ENCODE measurements at places on chromosomes 12 and 14. TPM values are rescaled to one million over a fixed set of nuclear protein-coding genes. Genes with fewer than 3 reads are reported as not detected.

The PRB2 gene
- total RNA-seq: not detected

The SLC8A3 gene
- total RNA-seq: 0.89 TPM

The KRT75 gene
- not detected for total RNA-seq

The ANO2 gene
- total RNA-seq: 0.93 TPM

The PLCZ1 gene
- not detected for total RNA-seq

The NPFF gene
- not detected for total RNA-seq

The VDR gene
- 6.1 TPM for total RNA-seq

The MYH6 gene
- not detected for total RNA-seq

The FIGNL2 gene
- 6.7 TPM for total RNA-seq

The GSC gene
- total RNA-seq: not detected

The SMOC1 gene
- total RNA-seq: 0.36 TPM

GRCh38 chr12:76871742-76872141 is 7.1 kb downstream of the CSRP2 start:
- H3K27ac ChIP-seq: no peak overlapping the region
- H3K4me3 ChIP-seq: no peak overlapping the region
- H3K27me3 ChIP-seq: no peaks in the 10 kb centered on the region
- peaks cover 18% of the 10 kb centered on the region for H3K4me1 ChIP-seq
- H3K36me3 ChIP-seq: no peaks in the 10 kb centered on the region

DNA sequence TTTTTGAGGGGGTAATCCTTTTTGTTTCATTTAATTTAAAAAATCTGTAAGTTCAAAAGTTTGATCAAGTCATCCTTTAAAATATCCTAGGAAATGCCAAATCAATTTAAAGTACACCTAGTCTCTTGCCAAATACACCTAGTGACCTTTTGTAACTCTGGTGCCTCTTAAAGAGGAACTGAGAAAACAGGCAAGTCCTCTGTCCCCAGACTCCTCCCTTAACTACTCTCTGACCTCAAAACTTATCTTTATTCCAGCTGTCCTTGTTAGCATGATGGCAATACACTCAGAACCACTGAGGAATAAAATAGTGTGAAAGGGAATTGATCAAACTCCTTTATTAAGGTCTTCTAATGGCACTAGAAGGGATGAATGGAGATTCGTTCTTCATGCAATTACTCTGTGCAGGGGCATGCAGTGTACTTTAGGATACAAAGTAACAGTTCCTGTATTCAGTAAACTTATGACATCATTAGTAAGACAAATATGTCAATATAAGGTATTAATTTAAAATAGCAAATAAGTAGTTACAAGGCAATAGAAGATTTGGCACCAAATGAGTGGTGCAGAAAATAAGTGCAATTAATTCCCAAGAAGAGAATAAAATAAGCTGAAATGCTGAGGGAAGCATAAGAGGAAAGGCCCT is 3.3 kb downstream of the FAR2 start:
- no peak for DNase-seq
- H3K27me3 ChIP-seq: no peaks in the 10 kb centered on the region
- no peak overlapping the region for H3K4me3 ChIP-seq
- H3K4me1 ChIP-seq: peaks cover 23% of the 10 kb centered on the region

DNA sequence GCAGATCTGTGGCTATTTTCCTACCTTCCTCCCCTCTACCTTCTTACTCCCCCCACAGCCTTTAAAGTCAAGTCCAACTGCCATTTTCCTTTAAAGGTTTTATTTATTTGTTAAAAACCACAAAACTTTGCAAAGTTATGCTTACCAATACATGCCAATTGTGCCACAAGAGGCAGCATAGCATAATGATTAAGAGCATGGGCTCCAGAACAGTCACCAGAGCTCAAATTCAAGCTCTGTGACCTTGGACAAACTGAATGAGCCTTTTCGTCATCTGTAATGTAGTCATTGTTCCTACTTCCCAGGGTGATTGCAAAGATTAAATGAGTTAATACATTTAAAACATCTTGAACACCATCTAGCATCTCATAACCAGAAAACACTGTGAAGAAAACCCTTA is 13.0 kb upstream of the FMNL3 start:
- no peaks in the 10 kb centered on the region for H3K4me1 ChIP-seq
- no peak overlapping the region for H3K4me3 ChIP-seq
- no peak for DNase-seq
- H3K27me3 ChIP-seq: peaks cover 15% of the 10 kb centered on the region
- H3K27ac ChIP-seq: no peak overlapping the region

DNA sequence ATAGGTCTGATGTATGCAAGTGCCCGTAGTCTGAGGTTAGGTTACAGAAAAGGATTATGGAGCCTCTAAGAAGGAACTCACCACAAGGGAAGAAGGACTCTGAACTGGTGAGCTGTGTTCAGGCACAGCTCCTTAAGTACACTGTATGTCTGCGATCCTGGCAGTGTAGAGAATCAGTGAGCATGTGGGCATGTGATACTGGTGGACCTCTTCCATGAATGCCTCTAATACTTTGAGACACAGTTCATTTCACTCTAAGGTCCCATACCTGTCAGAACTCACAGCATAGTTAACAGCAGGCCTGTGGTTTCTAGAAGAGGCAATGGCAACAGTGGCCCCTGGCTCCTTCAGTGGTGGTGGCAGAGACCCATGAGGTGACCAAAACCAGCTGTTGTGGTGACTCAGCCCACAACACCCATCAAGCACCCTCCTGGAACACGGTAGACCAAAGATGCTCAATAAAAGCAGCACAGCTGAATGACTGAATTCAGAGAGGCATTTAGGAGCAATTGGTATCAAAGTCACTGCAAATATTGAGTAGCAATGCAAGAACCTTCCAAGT is 6.9 kb upstream of the OR6J1 start:
- no peak overlapping the region for H3K27ac ChIP-seq
- DNase-seq: peak; percentile 22
- H3K36me3 ChIP-seq: no peaks in the 10 kb centered on the region
- no peaks in the 10 kb centered on the region for H3K4me1 ChIP-seq
- H3K27me3 ChIP-seq: no peaks in the 10 kb centered on the region

- no peak for DNase-seq
- H3K4me1 ChIP-seq: no peaks in the 10 kb centered on the region
- no peak overlapping the region for H3K27ac ChIP-seq
These were observed 47.3 kb upstream of the FZD10 start for GRCh38 chr12:130114952-130115351.

DNA sequence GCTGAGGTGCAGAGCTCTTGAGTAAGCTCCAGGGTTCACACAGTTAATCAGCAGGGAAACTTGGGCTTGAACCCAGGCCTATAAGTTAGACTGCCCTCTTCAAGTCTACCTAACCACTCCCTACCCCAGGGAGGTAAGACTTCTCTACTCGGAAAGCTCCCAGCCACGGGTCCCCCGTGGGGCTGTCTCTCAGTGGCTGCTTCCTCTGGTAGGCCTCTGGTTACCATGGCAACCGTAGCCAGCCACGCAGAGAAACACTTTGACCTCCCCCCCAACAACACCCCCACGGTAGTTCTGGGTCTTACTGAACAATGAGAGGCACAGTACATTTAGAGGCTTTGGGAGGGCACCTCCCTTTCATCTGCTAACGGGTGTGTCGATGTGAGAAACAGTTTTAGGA is 245.2 kb downstream of the AACS start:
- H3K27me3 ChIP-seq: no peaks in the 10 kb centered on the region
- no peak overlapping the region for H3K27ac ChIP-seq
- H3K4me3 ChIP-seq: no peak overlapping the region

DNA sequence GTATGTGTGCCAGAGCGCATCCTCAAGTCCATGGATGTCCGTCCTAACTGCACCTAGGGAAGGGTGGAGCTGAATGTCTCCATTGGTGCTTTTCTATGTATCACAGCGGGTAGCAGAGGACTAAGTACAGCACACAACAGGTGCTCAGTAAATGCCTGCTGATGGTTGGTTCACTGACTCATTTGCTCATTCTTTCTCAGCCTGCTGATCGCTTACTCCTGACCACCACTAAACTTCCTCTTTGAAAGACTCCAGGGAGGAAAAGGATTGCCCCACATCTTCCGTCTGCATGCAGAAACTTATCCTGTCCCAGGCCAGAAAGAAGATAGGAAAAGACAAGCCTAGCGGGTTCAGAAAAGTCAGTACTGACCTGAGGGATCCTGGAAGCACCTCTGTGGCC is 66.3 kb downstream of the B4GALNT3 start:
- no peaks in the 10 kb centered on the region for H3K36me3 ChIP-seq
- no peak overlapping the region for H3K27ac ChIP-seq
- H3K4me3 ChIP-seq: no peak overlapping the region
- peaks cover 2% of the 10 kb centered on the region for H3K27me3 ChIP-seq
- no peak for DNase-seq

DNA sequence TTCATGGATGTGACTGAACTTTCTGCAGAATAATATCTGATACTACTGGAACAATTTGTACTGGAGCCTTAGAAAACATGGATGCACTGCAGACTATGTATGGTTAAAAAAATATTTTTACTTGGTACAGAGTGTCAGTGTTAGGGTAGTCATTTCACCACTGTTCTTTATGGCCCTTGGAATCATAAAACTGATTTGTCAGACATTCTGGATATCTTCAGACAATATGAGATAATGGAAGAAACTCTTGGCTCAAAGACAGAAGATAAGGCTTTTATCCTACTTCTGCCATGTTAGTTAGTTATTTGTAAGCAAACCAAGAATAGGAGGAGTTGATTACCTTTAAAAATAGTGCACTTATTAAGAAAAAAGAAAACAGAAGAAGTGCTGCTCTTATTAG is 209.4 kb downstream of the LRIG3 start:
- no peaks in the 10 kb centered on the region for H3K36me3 ChIP-seq
- H3K27me3 ChIP-seq: no peaks in the 10 kb centered on the region
- no peak overlapping the region for H3K27ac ChIP-seq
- peaks cover 4% of the 10 kb centered on the region for H3K4me1 ChIP-seq
- no peak overlapping the region for H3K4me3 ChIP-seq

DNA sequence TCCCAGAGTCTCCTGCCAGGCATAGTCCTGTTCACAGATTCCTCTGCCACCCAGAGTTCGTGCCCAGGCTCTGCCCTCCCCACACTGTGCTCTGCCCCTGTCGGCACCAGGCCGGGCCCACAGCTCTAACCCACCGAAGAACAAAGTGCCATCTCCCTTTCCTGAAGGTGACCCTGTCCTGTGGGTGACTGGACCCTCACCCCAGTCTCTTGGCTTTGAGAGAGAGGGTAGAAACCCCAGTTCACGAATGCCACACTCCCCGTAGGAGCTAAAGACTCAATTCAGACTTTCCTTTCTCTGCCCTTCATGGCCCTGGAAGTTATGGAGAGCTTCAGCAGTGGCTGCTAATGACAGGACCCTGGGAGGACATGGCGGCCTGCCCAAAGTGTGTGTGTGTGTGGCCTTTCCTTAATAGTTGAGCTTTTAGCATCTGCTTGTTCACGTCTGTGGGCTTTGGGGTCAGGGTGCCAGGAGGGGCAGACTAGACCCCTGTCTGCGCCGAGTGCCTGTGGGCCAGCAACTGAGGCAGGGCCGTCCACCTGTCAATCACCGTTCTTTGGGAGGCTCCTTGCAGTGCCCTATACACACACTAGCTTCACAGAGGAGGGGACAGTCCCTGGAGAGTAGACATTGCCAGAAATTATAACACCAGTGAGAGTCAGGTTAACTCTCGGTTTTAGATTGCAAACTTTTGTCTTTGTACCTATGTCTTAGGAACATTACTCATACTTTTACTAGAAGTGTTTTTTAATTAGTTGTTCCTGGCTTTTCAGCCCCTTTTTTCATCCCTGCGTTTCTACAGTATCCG is 84.6 kb upstream of the DYNC1H1 start:
- H3K27ac ChIP-seq: no peak overlapping the region
- peaks cover 11% of the 10 kb centered on the region for H3K4me1 ChIP-seq
- H3K36me3 ChIP-seq: peaks cover 4% of the 10 kb centered on the region
- H3K27me3 ChIP-seq: no peaks in the 10 kb centered on the region
- DNase-seq: no peak

GRCh38 chr14:76654573-76655108 is 106.6 kb upstream of the VASH1 start:
- no peaks in the 10 kb centered on the region for H3K36me3 ChIP-seq
- no peak overlapping the region for H3K4me3 ChIP-seq
- no peak for DNase-seq
- no peak overlapping the region for H3K27ac ChIP-seq
- H3K4me1 ChIP-seq: no peaks in the 10 kb centered on the region

DNA sequence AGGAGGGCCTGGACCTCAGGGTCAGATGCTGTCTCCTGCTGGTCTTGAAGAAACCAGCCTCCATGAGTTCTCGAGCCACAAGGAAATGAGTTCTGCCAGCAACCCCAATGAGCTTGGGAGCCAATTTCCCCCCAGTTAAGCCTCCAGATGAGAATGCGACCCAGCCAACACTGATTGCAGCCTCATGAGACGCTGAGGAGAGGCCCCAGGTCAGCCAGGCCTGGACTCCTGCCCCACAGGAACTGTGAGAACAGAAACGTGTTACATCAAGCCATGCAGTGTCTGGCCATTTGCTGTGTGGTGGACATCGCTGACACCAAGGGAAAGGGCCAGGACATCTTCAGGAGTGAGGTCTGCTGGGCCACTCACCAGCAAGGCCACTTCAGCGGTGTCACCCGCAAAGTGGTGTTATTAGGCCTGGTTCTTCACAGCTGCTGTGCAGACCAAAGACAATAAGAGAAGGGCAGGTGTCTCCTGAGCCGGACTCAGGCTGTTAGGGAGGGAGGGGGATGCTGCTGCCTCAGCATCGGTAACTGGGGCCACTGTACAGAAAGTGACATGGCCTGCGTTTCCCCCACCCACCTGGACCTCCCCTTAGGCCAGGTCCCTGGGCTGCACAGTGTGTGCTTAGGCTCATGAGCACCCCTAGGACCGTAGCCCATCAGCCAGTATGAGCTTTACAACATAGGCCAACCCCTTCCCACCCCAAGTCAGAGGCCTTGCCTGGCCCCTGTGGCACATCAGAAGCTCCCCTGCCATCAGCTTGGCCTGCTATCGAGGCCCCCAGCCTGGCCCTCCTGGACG is 272.4 kb upstream of the RTL1 start:
- no peaks in the 10 kb centered on the region for H3K4me1 ChIP-seq
- no peak overlapping the region for H3K27ac ChIP-seq
- no peak for DNase-seq
- no peaks in the 10 kb centered on the region for H3K36me3 ChIP-seq

- no peaks in the 10 kb centered on the region for H3K27me3 ChIP-seq
- peaks cover 50% of the 10 kb centered on the region for H3K4me1 ChIP-seq
- H3K27ac ChIP-seq: peak overlapping the region; percentile 97
- peak overlapping the region; percentile 36 for H3K4me3 ChIP-seq
These were observed 18.4 kb downstream of the ANO6 start for GRCh38 chr12:45234139-45234865.

DNA sequence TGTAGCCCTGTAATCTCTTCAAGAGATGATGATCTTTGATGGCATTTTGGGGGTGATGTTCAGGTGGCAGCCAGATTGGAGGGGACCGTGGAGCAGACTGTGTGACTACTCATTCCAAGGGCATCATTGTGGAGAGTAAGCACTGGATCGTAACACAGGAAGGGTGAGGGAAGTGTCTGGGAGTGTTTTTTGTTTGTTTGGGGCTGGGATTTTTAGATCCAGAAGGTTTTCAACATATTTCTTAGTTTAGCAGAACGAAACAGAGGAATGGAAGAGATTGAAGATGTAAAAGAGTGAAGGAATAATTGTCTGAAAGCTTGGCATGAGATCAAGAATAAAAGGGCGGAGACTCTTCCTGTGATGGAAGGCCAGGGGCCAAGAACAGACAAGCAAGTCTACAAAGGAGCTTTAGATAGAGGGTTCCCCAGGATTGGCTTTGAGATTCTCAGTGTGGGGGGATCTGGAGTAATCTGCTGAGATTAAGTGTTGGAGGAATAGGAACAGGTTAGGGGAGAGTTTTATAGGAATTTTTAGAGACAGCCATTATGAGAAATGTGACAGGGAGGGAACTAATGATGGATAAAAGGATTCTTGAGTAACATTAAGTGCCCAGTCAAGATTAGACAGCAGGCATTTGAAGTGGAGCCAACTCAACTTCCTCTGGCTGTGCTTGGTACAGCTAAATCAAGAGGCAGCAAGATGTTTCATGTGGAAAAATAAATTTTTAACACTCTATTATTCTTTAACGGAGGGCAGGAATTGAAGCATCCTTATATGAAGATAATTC is 79.7 kb upstream of the REP15 start:
- H3K4me1 ChIP-seq: peaks cover 45% of the 10 kb centered on the region
- H3K27me3 ChIP-seq: no peaks in the 10 kb centered on the region
- peak overlapping the region; percentile 78 for H3K27ac ChIP-seq
- H3K36me3 ChIP-seq: no peaks in the 10 kb centered on the region
